ENCODE measurements at places on chromosomes 5 and 9.

GRCh38 chr5:167802755-167803431 lies 488.6 kb upstream of the WWC1 start:
- peak; percentile 93 for DNase-seq

DNA sequence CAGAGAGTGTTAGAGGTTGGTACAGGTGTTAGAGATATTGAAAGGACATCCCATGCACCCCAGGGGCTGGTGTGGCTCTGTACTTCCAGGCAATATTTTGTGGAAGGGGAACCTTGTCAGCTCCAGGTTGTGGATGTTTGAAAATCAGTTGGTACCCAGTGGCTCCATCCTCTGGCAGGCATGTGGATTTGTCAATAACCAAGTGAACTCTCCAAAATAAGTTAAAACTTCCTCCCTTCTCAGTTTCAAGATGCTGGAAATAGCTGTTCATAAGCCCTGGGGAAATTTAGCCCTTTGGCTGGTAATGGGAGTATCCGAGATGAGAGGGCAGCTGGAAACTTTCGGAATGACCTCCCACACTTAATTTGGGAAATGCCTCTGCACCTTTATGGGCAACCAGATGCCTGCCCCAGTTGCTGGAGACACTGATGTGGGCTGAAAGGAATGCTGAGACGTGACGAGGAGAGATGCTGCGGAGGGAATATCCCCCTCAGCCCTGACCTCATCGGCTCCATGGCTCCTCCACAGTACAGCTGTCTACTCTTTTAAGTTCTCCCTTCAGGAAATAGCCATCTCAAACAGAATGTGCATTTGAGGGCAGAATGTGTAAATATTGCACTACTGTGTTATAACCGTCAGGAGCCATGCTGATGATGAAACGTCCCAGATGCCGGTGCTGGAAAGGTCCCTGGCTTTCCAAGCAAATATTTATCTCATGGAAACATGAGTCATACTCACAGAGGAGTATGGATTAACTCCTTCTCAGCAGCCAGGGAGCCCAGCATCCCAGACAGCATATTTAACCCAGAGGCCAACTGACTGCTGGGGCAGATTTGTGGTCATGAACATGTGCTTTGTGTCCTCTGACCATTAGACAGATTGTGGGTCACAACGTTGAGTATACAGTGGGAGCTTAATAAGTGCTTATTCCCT lies 29.5 kb downstream of the TGFBI start:
- DNase-seq, result peak; percentile 99

DNA sequence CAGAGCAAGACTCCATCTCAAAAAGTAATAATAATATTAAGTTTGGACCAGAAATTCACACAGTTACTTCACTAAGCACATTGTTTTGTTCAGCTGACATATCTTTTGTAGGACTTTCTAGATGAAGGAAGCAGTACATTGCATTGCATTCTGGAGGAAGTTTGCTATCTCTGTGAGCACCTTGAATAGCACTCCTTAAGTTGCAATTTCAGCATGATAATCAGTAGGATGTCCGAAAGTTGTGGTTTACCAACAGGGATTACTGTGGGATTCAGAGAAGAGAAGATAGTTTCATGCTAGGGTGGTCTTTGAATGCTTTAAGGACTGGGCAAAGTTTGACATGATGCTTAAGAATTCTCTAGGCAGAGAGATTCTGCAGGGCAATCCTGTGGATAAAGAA lies 18.4 kb upstream of the TTC23L start:
- DNase-seq, result no peak

DNA sequence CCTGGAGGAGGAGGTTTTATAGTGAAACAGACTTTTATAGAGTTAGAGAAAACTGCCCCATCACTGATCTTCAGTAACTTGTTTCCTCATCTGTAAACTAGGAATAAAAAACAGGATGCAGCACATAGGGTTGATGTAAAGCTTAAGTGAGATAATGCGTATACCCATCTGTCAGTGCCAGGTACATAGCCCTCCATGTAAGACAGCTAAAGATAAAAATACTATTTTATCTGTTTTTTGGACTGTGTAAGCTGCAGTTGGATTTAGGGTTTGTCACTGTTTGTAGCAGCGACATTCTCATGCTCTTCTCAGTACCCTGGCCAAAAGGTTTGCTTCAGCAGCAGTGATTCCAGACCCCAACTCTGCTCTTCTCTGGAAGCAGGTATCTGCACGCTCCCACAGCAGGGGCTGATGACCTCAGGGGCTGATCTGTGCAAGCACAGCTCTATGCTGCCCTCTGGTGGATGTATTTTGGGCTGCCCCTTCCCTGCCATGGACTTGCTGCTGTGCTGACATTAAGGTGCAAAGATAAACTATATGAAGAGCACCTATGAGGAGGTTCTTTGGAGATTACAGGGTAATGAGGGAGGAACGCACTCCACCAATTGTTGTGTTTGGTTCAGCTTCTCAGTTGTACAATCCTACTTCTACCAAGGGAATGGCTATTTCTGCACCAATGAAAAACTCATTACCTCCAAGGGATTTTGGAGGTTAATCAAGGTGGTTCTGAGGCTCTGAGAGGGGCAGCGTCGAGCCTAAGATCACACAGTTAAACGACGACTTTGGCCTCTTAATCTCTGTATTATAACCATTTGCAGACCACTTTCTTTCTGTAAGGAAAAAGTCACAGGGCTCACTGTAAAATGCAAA lies 13.1 kb downstream of the HMHB1 start:
- DNase-seq, result peak; percentile 74

DNA sequence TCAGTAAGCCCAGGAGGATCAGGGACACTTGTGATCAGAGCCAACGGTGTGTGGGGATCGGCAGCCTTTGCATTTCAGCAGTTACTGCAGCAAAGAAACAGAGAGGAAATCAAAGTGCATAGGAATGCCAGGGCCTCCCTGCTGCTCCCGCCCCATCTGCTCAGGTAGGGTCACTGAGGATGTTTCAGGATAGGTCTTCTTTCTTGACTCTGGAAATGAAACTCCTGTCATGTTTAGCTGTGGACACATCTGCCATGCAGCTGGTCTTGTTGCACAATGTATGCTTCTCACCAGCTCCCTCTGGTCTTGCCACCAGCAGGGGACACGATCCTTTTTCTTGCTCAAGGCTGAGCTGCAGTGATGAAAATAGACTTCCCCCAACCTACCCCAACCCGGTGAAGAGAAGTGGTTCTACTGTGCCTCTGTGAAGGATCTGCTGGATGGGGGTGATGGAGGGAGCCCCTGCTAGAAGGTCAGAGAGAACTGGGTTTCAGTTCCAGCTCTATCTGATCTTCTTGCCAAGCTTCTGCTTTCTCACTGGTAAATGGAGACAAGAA lies 185.2 kb upstream of the KLF4 start:
- no peak for DNase-seq

DNA sequence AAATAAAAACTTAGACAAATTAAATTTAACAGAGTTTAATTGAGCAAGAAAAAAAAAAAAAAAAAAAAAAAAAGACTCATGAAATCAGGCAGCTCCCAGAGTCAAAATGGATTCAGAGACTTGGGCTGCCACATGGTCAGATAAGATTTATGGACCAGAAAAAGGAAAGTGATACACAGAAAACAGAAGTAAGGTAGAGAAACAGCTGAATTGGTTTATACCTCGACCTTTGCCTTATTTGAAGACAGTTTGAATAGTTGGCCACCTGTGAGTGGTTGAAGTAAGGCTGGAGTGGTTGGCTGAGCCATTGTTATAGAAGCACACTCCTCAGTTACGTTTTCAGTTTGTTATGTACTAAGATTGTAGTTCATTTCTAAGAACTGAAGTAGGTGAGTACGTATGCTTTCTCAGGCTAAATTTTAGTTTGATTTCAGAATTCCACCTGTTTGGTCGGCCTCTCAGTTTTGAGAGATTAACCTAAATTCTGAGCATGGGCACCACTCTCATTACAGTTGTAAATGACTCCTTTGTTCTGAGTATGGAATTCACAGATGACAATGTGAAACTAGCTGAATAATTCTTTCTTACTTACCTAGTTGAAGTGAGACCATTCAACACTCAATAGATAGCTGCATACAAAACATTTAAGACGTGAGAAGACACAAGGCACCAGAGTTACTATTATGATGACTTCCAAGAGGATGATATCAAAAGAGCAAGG lies 149.0 kb downstream of the AOPEP start:
- DNase-seq, result no peak

- DNase-seq, result peak; percentile 65
Observed at GRCh38 chr9:130290291-130291181, 25.0 kb downstream of the HMCN2 start.

DNA sequence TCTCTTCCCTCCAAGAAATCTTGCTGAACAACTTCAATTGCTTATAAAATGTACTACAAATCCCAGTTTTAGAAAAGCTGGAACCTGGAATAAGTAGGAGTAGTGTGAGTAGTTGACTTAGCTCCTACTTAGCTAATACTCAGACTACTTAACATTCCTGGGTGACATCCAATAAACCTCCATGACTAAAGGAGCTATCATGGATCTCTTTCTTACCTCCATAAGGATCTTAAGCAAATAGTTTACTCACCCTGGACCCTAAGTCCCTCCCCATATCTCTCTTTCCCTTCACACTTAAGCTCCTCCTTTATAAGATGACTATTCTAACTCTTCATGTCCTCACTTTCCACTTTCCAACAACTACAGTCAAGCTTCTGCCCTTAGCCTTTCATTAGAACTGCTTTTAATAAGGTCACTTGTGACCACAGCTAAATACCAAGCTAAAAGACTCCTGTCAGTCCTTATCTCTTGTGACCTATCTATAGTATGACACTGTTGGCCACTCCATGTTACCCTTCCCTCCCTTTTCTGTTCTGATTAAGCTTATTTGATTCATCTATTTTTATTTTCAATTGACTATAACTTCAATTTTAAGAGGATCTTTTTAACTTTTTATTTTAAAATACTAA lies 194.9 kb downstream of the RFX3 start:
- DNase-seq, result peak; percentile 76

DNA sequence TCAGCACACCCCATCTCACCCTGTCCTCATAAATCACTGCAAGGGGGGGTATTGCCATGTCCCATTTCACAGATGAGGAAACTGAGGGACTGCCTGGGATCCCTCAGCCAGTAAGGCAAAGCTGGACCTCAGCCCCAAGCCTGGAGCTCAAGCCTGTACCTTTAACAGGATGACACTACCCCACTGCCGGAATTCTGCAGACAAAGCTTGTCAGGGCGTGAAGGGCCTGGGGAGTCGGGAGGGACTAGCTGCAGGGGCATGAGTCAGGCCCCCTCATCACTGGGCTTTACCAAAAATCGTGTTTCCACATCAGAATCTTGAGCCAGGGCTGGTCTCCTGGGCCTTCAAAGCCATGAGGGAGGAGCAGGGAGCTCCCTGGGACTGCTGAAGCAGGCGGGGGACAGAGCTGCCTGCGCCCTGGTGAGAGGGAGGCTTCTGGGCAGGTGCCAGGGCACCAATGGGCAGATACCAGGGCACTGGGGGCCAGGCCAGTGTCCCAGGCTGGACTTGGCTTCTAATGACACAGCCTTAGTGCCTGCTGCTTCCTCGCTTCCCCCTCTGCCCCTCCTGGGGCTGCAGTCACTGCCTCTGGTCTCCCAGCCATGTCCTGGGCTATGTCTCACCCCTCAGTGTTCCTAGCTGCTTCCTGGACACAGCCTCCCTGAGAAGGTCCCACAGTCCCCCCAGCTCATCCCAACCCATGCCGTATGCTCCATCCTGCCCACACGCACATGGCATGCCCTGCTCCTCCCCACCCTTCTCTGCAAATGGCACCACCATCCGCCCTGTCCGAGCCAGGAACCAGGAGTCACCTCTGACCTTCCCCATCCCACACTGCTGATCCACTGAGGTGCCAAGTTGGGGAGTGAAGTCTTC lies 80.7 kb downstream of the LMX1B start:
- no peak for DNase-seq

DNA sequence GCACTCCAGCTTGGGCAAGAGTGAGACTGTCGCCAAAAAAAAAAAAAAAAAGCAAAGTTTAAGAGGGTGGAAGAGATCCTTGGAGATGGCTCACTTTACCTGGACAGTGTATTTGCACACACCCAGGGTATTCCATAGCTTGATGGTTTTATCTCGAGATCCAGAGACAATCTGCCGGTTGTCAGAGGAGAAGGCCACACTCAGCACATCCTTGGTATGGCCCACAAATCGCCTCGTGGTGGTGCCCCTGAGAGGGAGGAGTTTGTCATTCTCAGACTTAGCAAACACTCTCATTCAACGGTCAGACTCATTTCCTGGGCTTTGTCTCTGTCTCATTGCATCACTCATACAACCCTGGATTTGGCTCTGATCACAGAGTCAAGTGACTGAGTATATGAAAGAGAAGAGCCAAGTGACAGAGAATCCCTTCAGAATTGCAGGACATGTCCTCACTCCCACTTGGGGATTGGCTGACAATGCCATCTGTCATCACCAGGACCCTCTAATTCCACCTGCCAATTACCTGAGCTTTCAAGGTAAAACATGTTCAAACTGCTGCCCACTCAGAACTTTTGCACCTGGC lies 2.2 kb downstream of the RACK1 start:
- DNase-seq, result peak; percentile 71
